ENCODE measurements at places on chromosomes 11 and 22.

DNA sequence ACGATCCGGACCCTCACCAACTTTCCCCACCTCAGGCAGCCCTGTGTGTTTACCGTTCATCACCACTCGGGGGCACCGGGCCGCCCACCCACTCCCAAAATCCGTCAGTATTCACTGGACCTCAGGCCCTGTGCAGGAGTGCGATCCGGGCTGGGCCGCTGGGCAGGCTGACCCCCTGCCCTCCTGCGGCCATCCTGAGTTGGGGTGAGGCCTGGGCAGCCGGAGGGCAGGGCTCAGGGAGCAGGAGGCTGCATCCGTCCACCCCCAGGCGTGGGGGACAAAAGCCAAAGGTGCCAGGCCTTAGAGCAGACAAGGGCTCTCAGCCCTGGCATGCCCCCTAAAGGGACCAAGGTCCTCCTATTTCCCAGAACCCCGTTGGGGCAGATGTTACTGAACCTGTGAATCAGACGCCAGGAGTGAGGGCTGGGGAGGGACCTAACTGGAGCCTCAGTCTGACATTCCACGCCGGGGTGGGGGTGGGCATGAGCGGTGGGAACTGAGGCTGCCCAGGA lies 16.8 kb upstream of the TMEM191C start:
- DNase-seq: no peak

DNA sequence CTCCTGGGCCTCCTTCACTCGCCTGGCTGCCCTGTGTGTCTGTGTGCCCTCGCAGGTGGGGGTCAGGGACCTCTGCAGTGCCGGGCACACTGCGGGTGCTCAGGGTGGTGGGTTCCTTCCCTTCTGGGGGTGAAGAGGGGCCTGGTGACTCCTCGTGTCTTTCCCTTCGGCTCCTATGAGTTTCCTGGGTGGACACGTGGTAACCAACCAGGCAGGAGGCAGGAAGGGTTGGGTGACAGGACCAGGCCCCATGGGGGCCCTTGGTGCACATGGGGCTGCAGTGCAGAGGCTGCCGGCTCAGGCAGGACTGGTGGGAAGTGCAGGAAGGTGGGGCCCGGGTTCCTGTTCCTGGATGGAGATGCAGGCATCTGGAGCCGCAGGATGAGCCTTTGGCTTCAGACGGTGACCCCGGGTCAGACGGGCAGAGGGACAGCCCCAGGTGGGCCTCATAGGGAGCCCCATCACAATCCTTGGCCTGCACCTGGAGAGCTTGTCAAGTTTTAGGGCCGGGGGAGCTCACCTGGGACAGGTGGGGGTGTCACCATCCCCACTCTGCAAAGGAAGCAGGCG lies 9.6 kb downstream of the FRMD8 start:
- no peak for DNase-seq

- no peak for DNase-seq
Measured at GRCh38 chr22:47724751-47725150, 962.3 kb downstream of the TBC1D22A start.

GRCh38 chr22:17284888-17285287 lies 65.7 kb upstream of the ADA2 start:
- no peak for DNase-seq

DNA sequence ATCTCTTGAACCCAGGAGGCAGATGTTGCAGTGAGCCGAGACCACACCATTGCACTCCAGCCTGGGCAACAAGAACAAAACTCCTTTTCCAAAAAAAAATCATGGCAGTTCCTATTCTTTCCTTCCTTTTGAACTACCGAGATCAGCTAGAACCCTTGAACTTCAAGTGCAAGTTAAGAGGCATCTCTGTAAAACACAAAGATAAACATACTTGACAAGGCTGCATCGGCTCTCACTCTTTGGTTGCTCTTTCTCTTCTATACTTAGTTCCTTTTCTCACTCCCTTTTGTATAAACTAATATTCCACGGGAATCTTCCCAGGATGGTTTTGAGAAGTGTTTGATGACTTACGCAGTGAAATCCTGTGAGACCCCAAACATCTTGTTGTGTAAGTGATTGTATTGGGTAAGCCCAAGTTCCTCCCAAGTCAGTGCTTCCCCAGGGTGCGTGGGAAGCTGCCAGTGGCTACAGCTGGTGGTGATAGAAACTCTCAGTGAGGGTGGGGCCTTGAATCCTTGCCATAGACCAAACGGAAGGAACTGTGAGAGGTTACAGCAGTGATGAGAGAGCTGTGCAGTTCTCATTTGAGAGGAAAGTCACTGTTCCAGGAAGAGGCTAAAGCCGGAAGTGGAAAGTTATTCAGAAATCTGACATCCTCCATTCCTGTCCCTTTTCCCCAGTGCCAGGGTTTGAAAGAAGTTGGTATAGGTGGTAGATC lies 24.1 kb upstream of the CDC42EP2 start:
- peak; percentile 100 for DNase-seq

Data from iris pigment epithelial cell (primary cell).